ENCODE measurements at places on chromosomes 2 and 18.

DNA sequence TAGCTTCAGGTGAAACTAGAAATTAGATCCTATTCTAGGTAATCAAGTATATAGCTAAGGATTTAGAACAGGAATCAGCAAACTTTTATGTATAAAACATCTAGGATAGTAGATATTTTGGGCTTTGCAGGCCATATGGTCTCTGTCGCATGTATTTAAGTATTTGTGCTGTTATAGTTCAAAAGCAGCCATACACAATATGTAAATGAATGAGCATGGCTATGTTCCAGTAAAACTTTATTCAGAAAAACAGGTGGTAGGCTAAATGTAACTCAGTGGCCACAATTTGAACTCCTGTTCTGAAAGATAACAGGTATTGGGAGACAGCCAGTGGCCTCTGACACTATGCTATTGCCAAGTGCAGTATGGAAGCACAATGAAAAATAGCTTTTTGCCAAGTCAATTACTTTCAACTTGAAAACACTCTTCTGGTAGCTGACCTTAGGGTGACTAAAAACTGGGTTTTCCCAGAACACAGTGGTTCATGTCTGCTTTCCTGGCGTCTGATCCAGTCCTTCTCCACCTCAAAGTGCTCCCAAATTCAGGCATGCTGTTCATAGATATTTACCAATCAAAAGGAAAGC, 304.7 kb upstream of the SYT4 start:
- DNase-seq = no peak

- DNase-seq = no peak
These were observed 10.2 kb downstream of the GPR55 start for GRCh38 chr2:230914886-230915285.

GRCh38 chr2:6972067-6972710, 55.0 kb downstream of the RNF144A start:
- DNase-seq = no peak

- no peak for DNase-seq
These were observed 45.6 kb downstream of the GPC1 start for GRCh38 chr2:240480834-240481623.

GRCh38 chr2:43400508-43400907, 174.1 kb upstream of the ZFP36L2 start:
- no peak for DNase-seq

DNA sequence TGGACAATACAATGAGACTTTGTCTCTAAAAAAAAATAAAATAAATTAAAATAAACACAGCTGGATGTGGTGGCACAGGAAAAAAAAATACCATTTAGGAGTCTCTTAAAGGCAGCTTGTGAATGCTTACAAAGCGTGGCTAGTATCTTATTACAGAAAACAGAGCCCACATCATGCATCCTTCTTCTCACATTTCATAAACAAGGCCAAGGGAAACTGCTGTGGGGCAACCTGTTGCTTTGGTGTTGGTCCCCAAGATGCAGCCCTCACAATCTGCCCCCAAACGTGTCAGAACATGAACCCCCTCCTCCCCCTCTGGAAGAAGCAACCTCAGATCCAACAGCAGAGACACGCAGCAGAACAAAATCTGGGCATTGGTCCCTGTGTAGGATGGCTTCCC, 2.6 kb downstream of the SLC14A1 start:
- no peak for DNase-seq
